ENCODE measurements at places on chromosomes 1 and 21. TPM values are rescaled to one million over a fixed set of nuclear protein-coding genes. Genes with fewer than 3 reads are reported as not detected.

Gene TFAP2E
- polyA plus RNA-seq = 0.41 TPM

Gene GBP1
- 77.4 TPM for polyA plus RNA-seq

Gene FAM151A
- not detected for polyA plus RNA-seq

Gene ENAH
- not detected for polyA plus RNA-seq

Gene NHLH2
- not detected for polyA plus RNA-seq

Gene PTBP2
- 4.0 TPM for polyA plus RNA-seq

Gene C1orf53
- polyA plus RNA-seq = not detected

Gene DNAJC6
- 1.0 TPM for polyA plus RNA-seq

Gene TEDDM1
- not detected for polyA plus RNA-seq

Gene XCL1
- polyA plus RNA-seq = 30.3 TPM

Gene CIART
- 0.60 TPM for polyA plus RNA-seq

Gene NBPF1
- 9.7 TPM for polyA plus RNA-seq

Gene PTPRU
- polyA plus RNA-seq = 0.62 TPM

Gene CDC7
- polyA plus RNA-seq = 3.3 TPM

Gene SLFNL1
- polyA plus RNA-seq = 0.44 TPM

Gene MPZ
- polyA plus RNA-seq = not detected

Gene AZIN2
- 4.9 TPM for polyA plus RNA-seq

Gene FLG2
- not detected for polyA plus RNA-seq

Gene CYP4Z1
- not detected for polyA plus RNA-seq

Gene CFAP141
- polyA plus RNA-seq = not detected

Gene RAB7B
- polyA plus RNA-seq = not detected

Gene F13B
- not detected for polyA plus RNA-seq

Gene GPR37L1
- polyA plus RNA-seq = 0.08 TPM

Gene CHIA
- not detected for polyA plus RNA-seq

Gene NEGR1
- polyA plus RNA-seq = not detected

Gene OR10J5
- not detected for polyA plus RNA-seq

Gene AIM2
- polyA plus RNA-seq = 3.7 TPM

Gene RHBG
- polyA plus RNA-seq = not detected

Gene TBX19
- 2.3 TPM for polyA plus RNA-seq

Gene PDZK1IP1
- not detected for polyA plus RNA-seq

Gene FCRL1
- polyA plus RNA-seq = 0.54 TPM

Gene CFAP74
- not detected for polyA plus RNA-seq

Gene GSTM1
- not detected for polyA plus RNA-seq

Gene LIX1L
- 33.5 TPM for polyA plus RNA-seq

Gene DIPK1A
- 15.7 TPM for polyA plus RNA-seq

Gene BCAR3
- 0.32 TPM for polyA plus RNA-seq

Gene RGS18
- 1.6 TPM for polyA plus RNA-seq

Gene LRRC39
- not detected for polyA plus RNA-seq

Gene KLHL12
- polyA plus RNA-seq = 21.2 TPM

Gene MRTO4
- polyA plus RNA-seq = 28.5 TPM

Gene S100A8
- polyA plus RNA-seq = not detected

Gene DDR2
- polyA plus RNA-seq = 0.09 TPM

Gene THEM5
- 0.38 TPM for polyA plus RNA-seq

Gene C1orf115
- polyA plus RNA-seq = 1.4 TPM

Data from CD8-positive, alpha-beta memory T cell (primary cell).